MM.1S (cell line): ENCODE measurements at places on chromosomes 12 and 14.

GRCh38 chr14:93959239-93960107 is 16.9 kb downstream of the ASB2 start:
- peaks cover 67% of the 10 kb centered on the region for H3K4me1 ChIP-seq
- peak overlapping the region; percentile 84 for H3K27ac ChIP-seq
- H3K36me3 ChIP-seq, result no peaks in the 10 kb centered on the region
- DNase-seq, result peak; percentile 91
- H3K4me3 ChIP-seq, result no peak overlapping the region

DNA sequence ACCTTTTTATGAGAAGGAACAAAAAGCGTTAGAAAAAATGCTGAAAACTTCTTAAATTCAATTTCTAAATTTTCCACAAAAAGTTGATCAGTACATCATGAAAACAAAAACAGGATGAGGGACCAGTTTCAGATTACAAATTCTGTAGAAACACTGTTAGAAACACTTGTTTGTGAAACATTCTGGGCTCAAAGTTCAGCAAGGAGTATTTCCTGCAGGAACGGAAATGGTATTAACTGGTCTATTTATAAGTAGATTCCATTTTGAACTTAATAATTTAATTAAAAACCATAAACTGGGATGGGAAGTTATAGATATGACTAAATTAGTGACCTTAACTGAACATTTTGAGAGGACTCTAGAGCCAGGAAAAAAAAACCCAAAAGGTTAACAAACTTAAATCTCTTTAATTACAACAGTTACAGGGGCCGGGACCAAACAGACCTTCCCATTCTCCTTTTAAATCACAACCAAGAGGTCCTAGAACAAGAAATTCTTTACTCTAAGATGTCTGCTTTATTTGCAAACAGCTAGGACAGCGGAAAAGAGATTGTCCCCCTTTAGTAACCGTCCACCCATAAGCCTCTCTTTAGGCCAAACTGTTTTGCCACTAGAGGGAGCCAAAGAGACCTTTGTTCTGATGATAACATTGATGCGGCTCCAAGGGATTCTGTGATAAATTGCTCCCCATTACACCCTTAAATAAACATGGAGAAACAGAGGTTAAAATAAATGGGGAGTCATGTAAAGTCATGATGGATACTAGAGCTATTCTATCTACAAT is 69.0 kb upstream of the RERGL start:
- H3K4me1 ChIP-seq, result no peaks in the 10 kb centered on the region
- peak; percentile 64 for DNase-seq
- H3K27me3 ChIP-seq, result no peaks in the 10 kb centered on the region
- no peak overlapping the region for H3K27ac ChIP-seq
- no peaks in the 10 kb centered on the region for H3K36me3 ChIP-seq
- no peak overlapping the region for H3K4me3 ChIP-seq

DNA sequence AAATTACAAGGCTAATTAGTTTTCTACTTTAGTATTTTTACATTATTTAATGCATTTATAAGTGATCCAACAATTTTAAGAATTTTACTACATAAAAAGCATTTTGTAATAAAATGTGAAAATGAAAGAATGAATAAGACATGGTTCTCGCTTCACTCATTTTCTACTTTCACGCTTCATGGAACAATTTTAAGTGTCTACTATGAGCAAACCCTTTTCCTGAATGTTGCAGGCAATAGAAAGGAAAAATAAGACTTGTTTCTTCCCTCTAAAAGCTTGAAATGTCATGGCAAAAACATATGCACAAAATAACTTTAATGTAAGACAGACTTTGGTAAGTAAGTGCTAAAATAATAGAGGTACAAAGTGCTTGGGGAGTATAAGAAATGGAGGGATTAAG is 205.7 kb upstream of the HMGA2 start:
- no peaks in the 10 kb centered on the region for H3K36me3 ChIP-seq
- H3K4me1 ChIP-seq, result no peaks in the 10 kb centered on the region
- no peak overlapping the region for H3K27ac ChIP-seq

GRCh38 chr12:2119266-2119665 is 66.5 kb downstream of the CACNA1C start:
- no peaks in the 10 kb centered on the region for H3K36me3 ChIP-seq
- no peak for DNase-seq
- H3K27me3 ChIP-seq, result no peaks in the 10 kb centered on the region
- no peak overlapping the region for H3K4me3 ChIP-seq
- H3K27ac ChIP-seq, result no peak overlapping the region

DNA sequence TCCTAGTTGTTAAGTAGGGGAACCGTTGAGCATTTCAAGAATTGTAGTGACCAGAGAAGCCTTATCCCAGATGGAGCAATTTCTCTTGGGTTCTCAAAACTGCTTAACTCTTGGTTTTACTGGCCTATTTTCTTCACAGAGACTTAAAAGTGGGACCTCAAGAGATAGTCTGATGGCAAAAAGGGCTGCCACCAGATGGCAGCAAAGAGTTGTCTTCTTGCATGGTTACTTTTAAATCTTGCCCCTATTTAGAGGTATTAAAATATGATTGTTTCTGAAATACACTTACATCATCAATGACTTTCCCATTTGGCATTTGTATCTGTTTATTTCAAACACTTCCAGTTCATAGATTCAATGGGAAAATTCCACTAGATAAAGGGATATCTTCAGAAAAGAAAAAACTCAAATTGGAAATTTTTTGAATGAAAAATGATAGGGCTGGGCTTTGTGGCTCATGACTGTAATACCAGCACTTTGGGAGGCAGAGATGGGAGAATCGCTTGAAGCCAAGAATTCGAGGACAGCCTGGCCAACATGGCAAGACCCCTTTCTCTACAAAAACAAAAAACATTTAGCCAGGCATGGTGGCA is 69.9 kb upstream of the CNTN1 start:
- no peaks in the 10 kb centered on the region for H3K27me3 ChIP-seq
- H3K27ac ChIP-seq, result no peak overlapping the region
- no peak overlapping the region for H3K4me3 ChIP-seq
- peaks cover 17% of the 10 kb centered on the region for H3K4me1 ChIP-seq
- no peaks in the 10 kb centered on the region for H3K36me3 ChIP-seq

GRCh38 chr12:120922279-120922678 is 18.1 kb upstream of the SPPL3 start:
- DNase-seq, result no peak
- no peaks in the 10 kb centered on the region for H3K36me3 ChIP-seq
- H3K4me1 ChIP-seq, result no peaks in the 10 kb centered on the region
- no peak overlapping the region for H3K27ac ChIP-seq
- no peaks in the 10 kb centered on the region for H3K27me3 ChIP-seq
